ENCODE measurements at places on chromosomes 6 and 20.

DNA sequence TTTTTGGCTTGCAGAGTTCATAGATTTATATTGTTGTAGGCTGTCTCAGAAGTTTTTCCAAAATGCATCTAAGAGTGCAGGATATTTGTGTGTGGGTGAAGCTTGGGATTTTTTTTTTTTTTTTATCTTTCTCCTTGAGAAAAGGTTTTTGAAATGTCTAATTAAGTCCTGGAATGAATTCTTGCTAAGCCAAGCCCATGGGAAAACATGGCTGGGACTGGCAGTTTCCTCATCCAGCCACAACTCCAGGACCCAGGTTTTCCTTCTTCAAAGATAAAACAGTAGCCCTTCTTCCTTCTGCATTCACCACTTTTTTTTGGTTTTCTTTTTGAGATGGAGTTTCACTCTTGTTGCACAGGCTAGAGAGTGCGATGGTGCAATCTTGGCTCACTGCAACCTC lies 242.5 kb upstream of the JAG1 start:
- no peak for DNase-seq

- DNase-seq = no peak
Measured at GRCh38 chr20:57711311-57711712, 1.5 kb upstream of the PMEPA1 start.

- no peak for DNase-seq
Measured at GRCh38 chr20:58705208-58705926, 12.8 kb downstream of the NPEPL1 start.

DNA sequence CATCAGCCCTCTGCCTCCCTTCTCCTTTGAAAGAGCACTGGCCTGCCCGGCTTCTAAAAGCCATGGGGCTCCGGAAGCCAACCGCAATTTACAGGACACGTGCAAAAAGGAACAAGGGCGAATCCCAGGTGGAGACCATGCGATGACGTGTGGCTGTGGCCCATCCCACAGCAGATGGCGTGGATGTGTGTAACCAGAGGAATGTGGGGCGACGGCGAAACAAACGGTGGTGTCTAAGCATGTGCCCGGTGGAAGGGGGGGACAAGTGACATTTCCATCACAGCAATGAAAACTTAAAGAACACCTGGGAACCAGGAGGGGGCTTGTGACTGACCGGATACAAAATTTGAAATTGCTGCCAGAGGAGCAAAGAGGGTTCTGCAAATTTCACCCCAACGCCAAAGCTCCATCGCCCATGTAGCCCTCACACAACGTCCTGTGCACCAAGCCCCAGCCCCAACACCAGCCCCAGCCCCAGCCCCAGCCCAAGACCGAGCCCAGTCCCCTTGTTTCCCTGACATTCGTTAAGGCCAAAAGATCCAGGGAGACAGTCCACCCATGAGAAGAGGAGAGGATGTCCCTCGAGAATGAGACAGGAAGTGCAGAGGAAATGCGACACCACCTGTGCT lies 159.7 kb upstream of the ZNF337 start:
- DNase-seq = no peak

GRCh38 chr6:109701774-109702173 lies 10.7 kb downstream of the FIG4 start:
- no peak for DNase-seq

- DNase-seq = no peak
Measured at GRCh38 chr6:98514073-98514720, 320.2 kb upstream of the POU3F2 start.

- DNase-seq = no peak
Measured at GRCh38 chr6:55980627-55981211, 105.3 kb upstream of the BMP5 start.

DNA sequence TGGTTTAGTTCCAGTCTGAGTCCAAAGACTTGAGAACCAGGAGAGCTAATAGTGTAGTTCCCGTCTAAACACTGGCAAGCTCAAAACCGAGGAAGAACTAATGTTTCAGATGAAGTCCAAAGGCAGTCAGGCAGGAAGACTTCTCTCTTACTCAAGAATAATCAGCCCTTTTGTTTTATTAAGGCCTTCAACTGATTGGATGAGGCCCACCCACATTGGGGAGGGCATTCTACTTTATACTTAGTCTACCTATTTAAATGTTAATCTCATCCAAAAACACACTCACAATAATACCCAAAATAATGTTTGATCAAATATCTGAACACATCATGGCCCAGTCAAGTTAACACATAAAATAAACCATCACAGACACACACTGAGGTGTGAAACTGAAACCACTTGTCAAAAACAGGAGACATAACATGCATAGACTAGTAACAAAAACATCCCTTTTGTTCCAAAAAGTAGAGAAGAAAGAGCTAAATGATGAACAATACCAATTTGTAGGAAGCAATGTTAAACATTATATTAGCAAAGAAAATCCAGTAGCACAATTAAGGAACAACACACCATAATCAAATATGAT lies 50.2 kb upstream of the SENP6 start:
- peak; percentile 59 for DNase-seq

DNA sequence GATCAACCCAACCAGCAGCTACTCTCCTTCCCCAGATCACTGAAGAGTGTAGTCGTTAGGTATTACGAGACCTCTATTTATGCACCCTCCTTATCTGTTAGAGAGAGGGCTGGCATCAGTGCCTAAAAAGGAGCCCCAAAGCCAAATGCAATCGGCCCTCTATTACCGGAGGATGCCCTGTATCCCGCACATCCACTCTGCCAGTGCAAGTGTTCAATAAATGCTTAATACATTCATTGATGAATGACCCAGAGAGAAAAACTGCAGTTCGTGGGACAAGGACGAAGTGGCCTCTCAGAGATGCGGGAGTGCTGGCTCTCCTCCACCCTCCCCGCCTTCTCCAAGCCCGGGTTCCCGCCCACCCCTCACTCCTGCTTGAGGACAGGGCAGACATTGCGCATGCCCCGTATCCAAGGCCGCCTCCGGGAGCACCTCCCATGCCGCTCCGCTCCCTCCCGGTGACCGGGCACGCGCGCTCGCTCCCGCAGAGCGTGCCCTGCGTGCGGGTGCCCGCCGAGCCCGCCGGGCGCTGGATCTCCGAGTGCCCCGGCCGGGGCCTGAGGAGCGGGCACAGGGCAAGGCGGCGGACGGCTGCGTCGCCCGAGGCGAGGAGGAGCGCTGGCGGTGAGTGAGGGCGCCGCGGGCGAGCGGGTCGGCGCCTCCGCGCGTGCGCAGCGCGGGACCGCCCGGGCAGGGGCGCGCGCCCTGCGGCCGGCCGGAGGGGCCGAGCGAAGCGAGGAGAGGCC lies 27.2 kb upstream of the BTBD3 start:
- no peak for DNase-seq

GRCh38 chr6:38187325-38187724 lies 367.8 kb downstream of the ZFAND3 start:
- no peak for DNase-seq

- no peak for DNase-seq
Measured at GRCh38 chr6:56713254-56713672, 70.6 kb upstream of the DST start.

- no peak for DNase-seq
Measured at GRCh38 chr20:60857708-60858107, 394.4 kb upstream of the CDH4 start.
